Osteoblast (primary cell): ENCODE measurements at places on chromosomes 7 and 10. TPM values are rescaled to one million over a fixed set of nuclear protein-coding genes. Genes with fewer than 3 reads are reported as not detected.
A peak's percentile ranks its signal among the peaks of the same experiment; 100 is the strongest.

DNA sequence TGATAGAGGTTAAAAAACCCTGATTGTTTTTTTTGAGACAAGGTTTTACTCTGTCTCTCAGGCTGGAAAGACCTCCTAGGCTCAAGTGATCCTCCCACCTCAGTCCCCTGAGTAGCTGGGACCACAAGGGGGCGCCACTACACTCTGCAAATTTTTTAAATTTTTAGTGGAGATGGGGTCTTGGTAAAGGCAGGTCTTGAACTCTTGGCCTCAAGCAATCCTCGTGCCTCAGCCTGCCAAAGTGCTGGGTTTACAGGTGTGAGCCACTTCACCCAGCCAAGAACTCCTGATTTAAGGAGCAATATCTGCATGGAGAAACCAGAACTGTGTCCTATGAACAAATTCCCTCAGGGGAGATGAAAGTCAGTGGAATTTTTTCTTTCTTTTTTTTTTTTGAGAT lies 7.3 kb upstream of the KLHDC10 start:
- no peaks in the 10 kb centered on the region for H3K27me3 ChIP-seq
- no peak for DNase-seq
- no peaks in the 10 kb centered on the region for H3K36me3 ChIP-seq

DNA sequence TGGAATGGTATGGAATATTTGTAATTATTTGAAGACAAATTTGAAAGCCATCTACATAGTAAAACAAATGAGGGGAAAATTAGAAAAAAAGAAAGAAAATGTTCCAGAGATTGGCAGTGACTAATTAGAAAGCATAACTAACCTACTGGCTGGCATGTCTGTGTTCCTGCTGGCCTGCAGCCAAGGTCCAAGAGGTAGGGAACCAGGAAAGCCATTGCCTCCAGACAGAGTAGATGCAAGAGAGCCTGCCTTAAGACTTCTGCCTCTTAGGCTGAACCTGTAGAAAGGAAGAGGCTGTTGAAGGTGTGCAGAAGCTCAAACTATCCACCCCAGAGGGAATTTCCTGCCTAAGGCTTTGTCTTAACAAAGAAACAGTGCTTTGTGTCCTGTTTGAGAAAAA lies 982.0 kb downstream of the SORCS1 start:
- H3K4me3 ChIP-seq = no peak overlapping the region
- no peaks in the 10 kb centered on the region for H3K36me3 ChIP-seq

DNA sequence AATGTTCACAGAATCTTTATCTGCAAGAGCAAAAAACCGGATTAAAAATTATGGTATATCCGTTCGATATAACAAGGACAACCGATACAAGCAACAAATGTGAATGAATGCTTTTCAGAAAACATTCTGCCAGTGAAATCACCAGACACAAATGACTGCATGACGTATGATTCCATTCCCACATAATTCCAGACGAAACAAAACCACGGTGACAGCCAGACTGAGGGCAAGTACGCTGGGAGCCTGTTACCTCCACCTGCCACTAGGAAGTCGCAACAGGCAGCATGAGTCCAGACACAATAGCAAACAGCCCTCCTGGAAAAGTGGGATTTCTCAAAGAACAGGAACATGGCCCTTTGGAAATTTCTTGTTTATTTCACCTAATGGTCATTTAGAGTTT lies 41.7 kb downstream of the MAD1L1 start:
- H3K27me3 ChIP-seq = no peaks in the 10 kb centered on the region
- no peak overlapping the region for H3K4me3 ChIP-seq
- DNase-seq = no peak
- peaks cover 10% of the 10 kb centered on the region for H3K36me3 ChIP-seq

DNA sequence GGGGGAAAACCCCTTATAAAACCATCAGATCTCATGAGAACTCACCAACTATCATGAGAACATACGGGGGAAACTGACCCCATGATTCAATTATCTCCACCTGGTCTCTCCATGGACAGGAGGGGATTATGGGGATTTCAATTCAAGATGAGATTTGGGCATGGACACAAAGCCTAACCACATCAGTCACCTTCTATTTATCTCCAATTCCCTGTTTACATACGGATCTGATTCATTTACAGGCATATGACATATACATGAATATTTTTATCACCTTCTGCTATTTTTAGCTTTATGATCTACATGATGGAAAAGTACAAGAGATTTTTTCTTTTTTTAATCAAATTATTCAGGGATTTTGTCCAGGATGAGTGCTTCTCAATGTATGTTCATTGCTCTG lies 944.5 kb downstream of the REEP3 start:
- DNase-seq = no peak
- no peak overlapping the region for H3K27ac ChIP-seq
- no peaks in the 10 kb centered on the region for H3K4me1 ChIP-seq
- H3K27me3 ChIP-seq = no peaks in the 10 kb centered on the region

GRCh38 chr10:93299606-93300287 lies 182.4 kb downstream of the MYOF start:
- no peaks in the 10 kb centered on the region for H3K27me3 ChIP-seq
- H3K36me3 ChIP-seq = peaks cover 9% of the 10 kb centered on the region
- H3K4me1 ChIP-seq = no peaks in the 10 kb centered on the region
- no peak overlapping the region for H3K4me3 ChIP-seq
- no peak for DNase-seq

GRCh38 chr7:27933671-27934565 lies 194.0 kb downstream of the TAX1BP1 start:
- no peak overlapping the region for H3K4me3 ChIP-seq
- H3K4me1 ChIP-seq = peaks cover 7% of the 10 kb centered on the region

GRCh38 chr7:53541475-53541874 lies 506.0 kb downstream of the POM121L12 start:
- H3K27ac ChIP-seq = no peak overlapping the region
- H3K4me1 ChIP-seq = no peaks in the 10 kb centered on the region
- no peaks in the 10 kb centered on the region for H3K27me3 ChIP-seq
- H3K4me3 ChIP-seq = no peak overlapping the region

GRCh38 chr10:76640806-76641205 lies 996.8 kb downstream of the KCNMA1 start:
- no peak overlapping the region for H3K27ac ChIP-seq
- H3K36me3 ChIP-seq = no peaks in the 10 kb centered on the region
- H3K4me1 ChIP-seq = no peaks in the 10 kb centered on the region
- no peak for DNase-seq
- no peak overlapping the region for H3K4me3 ChIP-seq
- H3K27me3 ChIP-seq = no peaks in the 10 kb centered on the region

GRCh38 chr7:22584179-22584578 lies 84.2 kb upstream of the STEAP1B start:
- no peak for DNase-seq
- no peaks in the 10 kb centered on the region for H3K36me3 ChIP-seq
- H3K27me3 ChIP-seq = no peaks in the 10 kb centered on the region
- peaks cover 56% of the 10 kb centered on the region for H3K4me1 ChIP-seq
- H3K4me3 ChIP-seq = no peak overlapping the region

GRCh38 chr7:155170331-155170730 lies 100.2 kb downstream of the HTR5A start:
- H3K4me3 ChIP-seq = no peak overlapping the region
- no peak overlapping the region for H3K27ac ChIP-seq
- H3K4me1 ChIP-seq = peaks cover 2% of the 10 kb centered on the region
- no peak for DNase-seq
- H3K27me3 ChIP-seq = peaks cover 7% of the 10 kb centered on the region

- H3K36me3 ChIP-seq = no peaks in the 10 kb centered on the region
- peaks cover 10% of the 10 kb centered on the region for H3K4me1 ChIP-seq
- no peak overlapping the region for H3K27ac ChIP-seq
- no peak overlapping the region for H3K4me3 ChIP-seq
- DNase-seq = no peak
Observed at GRCh38 chr7:130409067-130409711, 28.9 kb downstream of the CPA1 start.

GRCh38 chr7:4764402-4765007 lies 10.9 kb upstream of the AP5Z1 start:
- H3K4me3 ChIP-seq = no peak overlapping the region
- no peaks in the 10 kb centered on the region for H3K27me3 ChIP-seq
- H3K27ac ChIP-seq = no peak overlapping the region
- H3K36me3 ChIP-seq = peaks cover 45% of the 10 kb centered on the region

- no peaks in the 10 kb centered on the region for H3K27me3 ChIP-seq
- H3K27ac ChIP-seq = no peak overlapping the region
- DNase-seq = peak; percentile 13
- no peaks in the 10 kb centered on the region for H3K36me3 ChIP-seq
- no peak overlapping the region for H3K4me3 ChIP-seq
- H3K4me1 ChIP-seq = no peaks in the 10 kb centered on the region
Observed at GRCh38 chr7:150621376-150621775, 10.8 kb downstream of the GIMAP6 start.

DNA sequence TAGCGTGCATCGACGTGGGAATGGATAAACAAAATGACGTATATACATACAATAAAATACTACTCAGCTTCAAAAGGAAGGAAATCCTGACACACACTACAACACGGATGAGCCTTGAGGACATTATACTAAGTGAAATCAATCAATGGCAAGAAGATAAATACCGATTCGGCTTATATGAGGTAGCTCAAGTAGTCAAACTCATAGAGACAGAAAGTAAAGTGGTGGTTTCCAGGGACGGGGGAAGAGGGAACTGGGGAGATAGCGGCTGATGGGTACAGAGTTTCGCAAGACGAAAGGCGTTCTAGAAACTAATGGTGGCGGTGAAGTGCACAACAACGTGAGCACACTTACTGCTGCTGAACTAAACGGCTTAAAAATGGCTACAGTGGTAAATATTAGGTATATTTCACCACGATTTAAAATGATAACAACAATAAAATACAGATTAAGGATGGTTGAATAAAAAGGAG lies 516.7 kb downstream of the PARD3 start:
- DNase-seq = no peak
- peaks cover 13% of the 10 kb centered on the region for H3K4me1 ChIP-seq
- no peak overlapping the region for H3K27ac ChIP-seq
- no peak overlapping the region for H3K4me3 ChIP-seq

Gene OR13A1
- total RNA-seq = under 0.01 TPM in 1 of 2 replicates, not detected in the other

Gene ASZ1
- not detected in 2 replicates for total RNA-seq

Gene GARIN1A
- 1.4 and 2.1 TPM in 2 replicates for total RNA-seq

Gene COL1A2
- 8,305 and 11,912 TPM in 2 replicates for total RNA-seq

Gene LRRC27
- 11.2 and 13.4 TPM in 2 replicates for total RNA-seq

Gene C10orf62
- 0.29 and 0.36 TPM in 2 replicates for total RNA-seq

Gene COL26A1
- not detected in 2 replicates for total RNA-seq

Gene MSRB2
- total RNA-seq = 6.9 and 10.6 TPM in 2 replicates

Gene GDF2
- total RNA-seq = not detected in 2 replicates

Gene PTN
- 21.0 and 33.3 TPM in 2 replicates for total RNA-seq

Gene FGF8
- total RNA-seq = not detected in 2 replicates

Gene VAX1
- total RNA-seq = not detected in 2 replicates

Gene ZNF488
- under 0.01 and 0.29 TPM in 2 replicates for total RNA-seq
